NCI-H1105 (cell line): ENCODE measurements at places on chromosomes 3 and 15.

- no peak for DNase-seq
Observed at GRCh38 chr3:142149673-142149992, 289 bp upstream of the TFDP2 start.

GRCh38 chr3:8745619-8746370 is 12.2 kb downstream of the CAV3 start:
- DNase-seq, result no peak

GRCh38 chr3:107421170-107421792 is 44.0 kb downstream of the CCDC54 start:
- DNase-seq, result peak; percentile 47

DNA sequence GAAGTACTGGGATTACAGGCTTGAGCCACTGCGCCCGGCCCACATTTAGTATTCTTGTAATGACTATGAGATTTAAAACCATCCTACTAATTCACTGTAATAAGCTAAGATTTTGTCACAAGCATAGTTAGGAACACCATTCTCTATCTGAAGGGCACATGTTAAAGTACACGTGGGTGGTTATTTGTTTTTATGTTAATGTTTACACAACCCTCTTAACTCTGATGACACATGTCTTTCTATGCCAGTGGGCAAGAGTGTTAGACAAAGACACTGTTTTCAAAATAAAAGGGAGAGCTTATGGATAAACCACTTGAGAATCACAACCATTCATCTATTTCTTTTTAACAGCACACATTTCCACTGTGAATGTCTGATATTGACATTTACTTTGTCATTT is 537.6 kb upstream of the IL12A start:
- peak; percentile 15 for DNase-seq

DNA sequence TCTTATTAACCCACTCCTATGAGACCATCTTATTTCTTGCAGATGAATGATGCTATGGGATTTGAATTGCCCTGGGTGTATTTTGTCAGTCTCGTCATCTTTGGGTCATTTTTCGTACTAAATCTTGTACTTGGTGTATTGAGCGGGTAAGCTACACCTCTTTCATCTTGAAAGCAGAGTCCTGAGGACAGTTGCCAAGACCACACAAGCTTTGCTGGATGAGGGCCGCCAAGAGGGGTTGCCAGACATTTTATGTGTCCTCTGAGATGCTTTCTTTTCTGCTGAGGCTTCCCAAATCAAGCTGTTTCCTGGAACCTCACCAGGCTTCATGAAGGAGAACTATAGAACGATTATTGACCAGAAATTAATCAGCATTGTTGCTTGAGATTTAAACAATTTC is 173.2 kb downstream of the CHDH start:
- no peak for DNase-seq

- no peak for DNase-seq
Observed at GRCh38 chr3:128665362-128666021, 14.9 kb upstream of the RPN1 start.

DNA sequence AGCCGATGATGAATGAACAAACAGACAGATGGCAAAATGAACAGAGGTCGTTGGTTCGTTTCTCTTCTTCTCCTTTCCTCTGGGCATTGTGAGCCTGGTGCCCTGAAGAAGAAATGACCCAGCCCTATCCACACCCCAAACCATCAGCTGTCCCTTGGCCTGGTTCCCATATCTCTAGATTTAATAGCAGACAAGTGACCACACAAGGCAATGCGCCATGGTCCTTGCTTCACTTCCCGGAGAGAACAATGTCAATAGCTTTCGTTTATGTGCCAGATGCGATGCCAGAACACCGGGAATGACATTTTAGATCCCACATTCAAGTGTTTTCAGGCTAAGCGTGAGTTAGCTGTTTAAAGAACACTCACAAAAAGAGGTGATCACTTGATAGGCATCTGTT is 17.7 kb downstream of the POC1A start:
- DNase-seq, result no peak

DNA sequence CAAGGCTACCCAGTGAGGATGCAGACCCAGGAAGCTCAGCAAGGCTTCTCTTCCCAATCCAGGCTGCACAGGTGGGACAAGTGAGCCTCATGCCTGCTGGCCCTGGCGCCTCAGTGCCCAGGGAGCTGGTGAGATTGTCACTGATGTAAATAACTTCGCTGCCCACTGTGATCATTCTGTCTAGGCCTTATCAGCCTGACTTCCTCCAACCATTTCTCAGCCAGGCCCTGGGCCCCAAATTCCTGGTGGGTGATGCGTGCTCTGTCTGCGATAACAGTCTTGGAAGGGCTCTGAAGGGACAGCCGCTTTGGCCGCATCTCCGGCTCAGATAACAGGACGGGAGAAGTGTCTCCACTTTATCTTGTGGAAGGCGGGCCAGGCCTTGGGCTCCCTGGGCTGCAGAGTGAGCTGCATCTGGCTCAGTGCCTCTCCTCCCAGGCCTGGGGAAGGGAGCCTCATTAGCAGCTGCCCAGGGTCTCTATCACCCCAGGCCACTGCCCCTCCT is 2.2 kb upstream of the FBLN2 start:
- DNase-seq, result no peak

DNA sequence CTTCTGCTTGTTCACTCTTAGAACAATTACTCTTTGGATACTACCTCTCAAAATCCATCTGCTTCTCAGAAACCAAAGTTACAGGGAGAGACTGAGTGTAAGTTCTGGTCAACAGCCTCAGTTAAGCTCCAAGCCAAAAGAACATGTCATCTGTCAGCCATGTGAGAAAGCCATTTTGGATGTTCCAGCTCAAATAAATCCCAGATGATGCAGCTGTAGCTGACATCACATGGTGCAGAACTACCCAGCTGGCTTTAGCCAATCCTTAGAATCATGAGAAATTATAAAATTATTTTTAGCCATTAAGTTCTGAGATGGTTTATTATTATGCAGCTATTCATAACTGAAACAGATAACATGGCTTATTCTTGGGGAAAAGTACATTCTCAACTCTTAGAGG is 696.0 kb downstream of the ZNF385D start:
- DNase-seq, result no peak

- DNase-seq, result no peak
Observed at GRCh38 chr3:168653255-168653654, 557.5 kb upstream of the GOLIM4 start.

DNA sequence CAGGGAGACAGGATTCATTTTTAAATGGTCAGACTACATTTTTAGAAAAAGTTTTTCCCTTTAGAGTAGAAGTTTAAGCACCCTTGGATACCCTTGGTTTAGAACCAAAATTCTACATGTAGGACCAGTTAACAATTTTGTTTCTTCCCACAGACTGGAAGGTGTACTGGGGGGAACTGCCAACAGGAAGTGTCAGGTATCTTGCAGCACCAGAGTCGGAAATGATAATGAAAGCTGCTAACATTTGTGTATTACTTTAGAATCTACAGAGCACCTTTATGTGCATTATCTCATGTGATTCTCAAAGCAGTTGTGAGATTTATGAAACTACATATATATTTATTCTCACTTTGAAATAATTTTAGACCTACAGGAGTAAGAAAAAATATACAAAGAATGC is 21.5 kb downstream of the SPRED1 start:
- DNase-seq, result no peak

DNA sequence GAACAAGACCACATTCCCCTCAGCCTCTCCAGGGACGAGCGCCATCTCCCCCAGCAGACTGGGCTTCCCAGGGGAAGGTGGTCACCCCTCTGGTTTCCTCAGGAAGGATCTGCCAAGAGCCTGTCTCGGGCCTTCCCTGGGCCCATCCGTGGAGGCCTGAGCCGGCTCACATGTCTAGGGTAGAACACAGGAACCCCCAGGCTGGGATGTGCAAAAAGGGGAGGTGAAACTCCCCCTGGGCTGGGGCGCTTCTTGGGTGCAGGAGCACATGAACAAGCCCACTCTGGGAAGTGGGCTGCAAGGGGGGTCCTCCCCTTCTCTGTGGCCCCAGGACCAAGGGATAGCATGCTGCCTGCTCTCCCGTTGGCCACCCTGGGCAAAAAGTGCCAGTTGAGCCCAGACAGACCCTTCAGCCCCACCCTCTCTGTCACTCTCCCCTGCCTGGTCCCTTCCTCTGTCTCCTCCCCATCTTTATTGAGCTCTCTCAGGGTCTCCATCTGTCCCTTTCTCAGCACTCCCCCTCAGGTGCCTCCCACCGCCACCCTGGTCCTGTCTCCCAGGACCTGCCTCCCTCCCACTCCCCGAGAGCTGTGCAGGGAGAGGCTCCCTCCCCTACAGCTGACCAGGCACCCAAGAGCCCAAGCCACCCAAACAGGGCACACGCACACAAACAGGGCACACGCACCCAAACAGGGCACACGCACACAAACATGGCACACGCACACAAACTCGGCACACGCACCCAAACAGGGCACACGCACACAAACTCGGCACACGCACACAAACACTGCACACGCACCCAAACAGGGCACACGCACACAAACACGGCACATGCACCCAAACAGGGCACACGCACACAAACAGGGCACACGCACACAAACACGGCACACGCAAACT is 864 bp downstream of the SEMA3G start:
- no peak for DNase-seq

DNA sequence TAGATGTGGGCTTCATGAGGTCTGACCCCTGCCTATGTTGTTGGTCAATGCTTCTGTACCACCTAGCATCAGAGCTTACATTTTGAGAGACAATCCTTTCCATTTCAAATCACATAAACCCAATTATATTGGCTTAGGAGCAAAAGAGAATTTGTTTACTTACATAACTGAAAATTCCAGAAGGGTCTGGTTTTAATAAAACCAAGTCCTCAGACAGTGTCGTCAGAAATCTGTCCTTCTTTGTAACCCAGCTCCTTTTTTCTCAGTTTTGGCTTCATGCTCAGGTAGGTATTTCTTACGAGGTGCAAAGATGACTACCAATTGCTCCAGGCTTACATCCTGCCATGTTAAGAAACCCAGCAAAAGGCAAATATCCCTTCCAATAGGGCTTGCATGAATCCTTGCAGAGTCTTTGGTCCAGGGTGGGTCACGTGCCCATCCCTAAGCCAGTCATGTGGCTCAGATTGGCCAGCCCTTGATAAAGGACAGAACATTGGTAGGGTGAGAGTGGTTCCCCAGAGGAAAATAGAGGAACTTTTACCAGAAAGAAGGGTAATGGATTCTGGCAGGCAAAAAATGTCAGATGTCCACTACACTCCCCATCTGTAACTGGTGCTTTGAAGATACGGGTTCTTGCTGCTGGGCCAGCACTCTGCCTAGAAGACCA is 50.2 kb upstream of the VILL start:
- DNase-seq, result no peak
